Ovary (tissue), 10 donors: ENCODE measurements at places on chromosomes 5 and 9.

- no peak for DNase-seq
- H3K36me3 ChIP-seq, result no peaks in the 10 kb centered on the region
- H3K4me1 ChIP-seq, result peaks cover 2% of the 10 kb centered on the region
- H3K27me3 ChIP-seq, result no peaks in the 10 kb centered on the region
- no peak overlapping the region for H3K27ac ChIP-seq
These were observed 47.7 kb upstream of the ITGA1 start for GRCh38 chr5:52740007-52740406.

DNA sequence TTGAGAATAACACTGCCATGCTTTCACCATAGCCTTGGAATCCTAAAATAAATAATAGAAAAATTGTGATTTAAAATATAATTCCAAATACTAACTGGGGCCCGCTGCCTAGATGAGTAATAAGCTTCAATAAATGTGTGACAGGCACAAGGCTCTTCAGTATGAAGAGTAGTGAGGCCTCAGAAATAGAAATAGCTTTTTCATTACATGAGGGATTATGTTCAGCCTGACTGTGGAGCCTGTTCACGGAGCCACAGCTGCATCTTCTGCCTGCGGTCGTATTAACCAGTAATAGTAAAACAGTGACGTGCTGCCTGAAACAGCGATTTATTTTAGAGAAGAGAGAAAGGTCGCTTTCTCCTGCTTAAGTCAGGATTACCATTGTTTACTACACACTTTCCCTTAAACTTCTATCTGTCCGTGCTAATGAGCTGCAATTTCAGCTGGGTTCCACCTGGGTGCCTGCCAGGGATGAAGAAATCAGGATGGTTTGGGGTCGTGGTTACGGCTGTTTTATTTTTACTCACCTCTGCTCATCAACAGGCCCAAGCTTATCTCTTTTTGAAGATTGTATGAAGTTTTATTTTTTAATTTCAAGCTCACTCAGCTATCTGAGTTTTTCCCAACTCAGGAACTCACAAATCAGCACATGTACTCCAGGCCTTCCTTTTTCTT is 284.9 kb upstream of the WWC1 start:
- no peaks in the 10 kb centered on the region for H3K36me3 ChIP-seq
- no peaks in the 10 kb centered on the region for H3K27me3 ChIP-seq
- no peak overlapping the region for H3K4me3 ChIP-seq

- H3K27me3 ChIP-seq, result no peaks in the 10 kb centered on the region
- no peaks in the 10 kb centered on the region for H3K4me1 ChIP-seq
- H3K27ac ChIP-seq, result peak overlapping the region; percentile 41
- no peaks in the 10 kb centered on the region for H3K36me3 ChIP-seq
- H3K4me3 ChIP-seq, result peak overlapping the region; percentile 23
These were observed 9.3 kb downstream of the OBP2B start for GRCh38 chr9:133199648-133200321.

GRCh38 chr9:35114113-35114839 is 1.4 kb downstream of the ATOSB start:
- DNase-seq, result peak; percentile 70
- H3K4me3 ChIP-seq, result peak overlapping the region; percentile 1
- H3K27me3 ChIP-seq, result no peaks in the 10 kb centered on the region
- peak overlapping the region; percentile 73 for H3K27ac ChIP-seq
- H3K36me3 ChIP-seq, result no peaks in the 10 kb centered on the region

DNA sequence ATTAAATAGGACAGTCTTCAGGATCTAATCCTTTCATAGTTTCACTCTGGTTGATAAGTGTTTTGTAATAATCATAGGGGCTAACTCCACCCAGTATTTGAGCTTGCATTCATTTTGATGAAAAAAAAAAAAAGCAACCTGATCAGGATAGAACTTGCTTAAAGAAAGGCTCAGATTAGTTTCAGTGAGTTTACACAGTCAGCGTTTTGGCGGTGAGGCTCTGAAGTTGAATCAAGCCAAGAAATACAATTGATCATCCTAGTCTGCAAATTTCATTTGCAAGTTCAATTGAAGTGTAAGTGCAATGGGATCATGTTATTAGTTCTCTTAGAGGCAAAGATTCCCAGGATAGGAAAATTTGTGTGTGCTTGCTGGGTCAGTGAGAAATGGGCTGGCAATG is 159.7 kb upstream of the ELL2 start:
- H3K27ac ChIP-seq, result no peak overlapping the region
- H3K4me3 ChIP-seq, result no peak overlapping the region
- no peaks in the 10 kb centered on the region for H3K36me3 ChIP-seq

GRCh38 chr5:143170977-143171376 is 232.5 kb downstream of the NR3C1 start:
- no peak overlapping the region for H3K27ac ChIP-seq
- no peak overlapping the region for H3K4me3 ChIP-seq
- no peak for DNase-seq
- no peaks in the 10 kb centered on the region for H3K36me3 ChIP-seq

- H3K36me3 ChIP-seq, result no peaks in the 10 kb centered on the region
- no peak for DNase-seq
- no peak overlapping the region for H3K27ac ChIP-seq
- H3K4me3 ChIP-seq, result no peak overlapping the region
- H3K27me3 ChIP-seq, result no peaks in the 10 kb centered on the region
- H3K4me1 ChIP-seq, result no peaks in the 10 kb centered on the region
These were observed 270.5 kb downstream of the SMARCA2 start for GRCh38 chr9:2285416-2286332.

DNA sequence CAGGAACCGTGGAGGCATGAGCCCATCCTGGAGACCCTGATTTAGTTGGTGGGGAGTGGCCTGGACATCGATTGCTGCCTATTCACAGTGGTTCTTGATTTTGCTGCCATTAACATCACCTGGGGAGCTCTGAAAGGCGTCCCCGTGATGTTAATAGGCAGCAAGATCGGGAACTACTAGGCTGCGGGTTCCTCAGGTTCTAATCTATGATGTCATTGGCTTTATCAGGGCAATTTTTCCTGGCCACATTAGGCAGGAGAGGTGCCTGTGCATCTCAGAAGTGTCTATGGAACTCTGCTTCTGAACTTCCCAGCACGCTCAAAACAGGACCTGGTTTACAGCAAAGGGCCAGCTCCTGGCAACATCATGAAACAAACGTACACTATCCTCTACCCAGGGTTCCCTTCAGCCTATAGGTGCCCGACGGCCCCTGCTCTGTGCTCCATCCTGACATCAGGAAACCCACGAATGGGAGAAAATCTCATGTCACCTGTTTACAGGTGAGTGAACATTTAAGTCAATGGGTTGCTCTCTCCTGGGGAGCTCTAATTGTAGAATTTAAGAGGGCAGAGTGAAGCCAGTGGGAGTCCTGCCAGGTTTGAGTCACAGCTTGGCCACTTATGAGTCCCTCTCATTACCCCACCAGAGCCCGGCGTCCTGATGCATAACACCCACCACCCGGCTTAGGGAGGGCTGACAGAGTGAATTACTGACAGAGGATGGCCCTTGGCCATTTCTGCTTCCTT is 49.4 kb downstream of the ROPN1L start:
- H3K4me3 ChIP-seq, result no peak overlapping the region
- H3K36me3 ChIP-seq, result no peaks in the 10 kb centered on the region
- H3K27ac ChIP-seq, result no peak overlapping the region
- no peaks in the 10 kb centered on the region for H3K4me1 ChIP-seq

- DNase-seq, result no peak
- H3K4me3 ChIP-seq, result peak overlapping the region; percentile 72
- no peak overlapping the region for H3K27ac ChIP-seq
- peaks cover 6% of the 10 kb centered on the region for H3K4me1 ChIP-seq
These were observed 2.1 kb downstream of the ANKRD33B start for GRCh38 chr5:10565785-10566542.

DNA sequence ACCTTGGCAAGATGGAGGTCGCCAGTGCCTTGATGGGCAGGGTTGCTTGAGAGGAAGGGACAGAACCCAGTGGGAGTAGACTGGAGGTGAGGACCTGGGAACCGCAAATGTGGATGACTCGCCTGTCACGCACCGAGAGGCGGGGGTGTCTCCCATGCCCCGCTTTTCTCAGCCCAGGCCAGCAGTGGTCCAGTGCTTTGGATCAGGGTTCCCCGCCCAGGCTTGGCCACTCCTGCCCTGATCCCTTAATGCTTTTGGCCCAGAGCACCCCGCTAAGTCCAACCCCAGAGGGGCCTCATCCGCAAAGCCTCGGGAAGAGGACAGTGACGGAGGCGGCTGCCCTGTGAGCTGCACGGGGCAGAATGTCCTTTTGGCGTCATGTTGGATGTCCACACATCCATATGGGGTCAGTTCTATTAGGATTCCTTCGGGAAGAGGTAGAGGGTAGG is 2.4 kb downstream of the MRPS2 start:
- H3K4me1 ChIP-seq, result peaks cover 15% of the 10 kb centered on the region
- H3K4me3 ChIP-seq, result no peak overlapping the region
- no peak for DNase-seq
- H3K36me3 ChIP-seq, result peaks cover 3% of the 10 kb centered on the region
- H3K27me3 ChIP-seq, result no peaks in the 10 kb centered on the region

- DNase-seq, result no peak
- H3K27me3 ChIP-seq, result no peaks in the 10 kb centered on the region
- H3K4me3 ChIP-seq, result peak overlapping the region; percentile 43
- H3K27ac ChIP-seq, result no peak overlapping the region
These were observed 124.9 kb downstream of the TMEM161B start for GRCh38 chr5:88143693-88144218.

DNA sequence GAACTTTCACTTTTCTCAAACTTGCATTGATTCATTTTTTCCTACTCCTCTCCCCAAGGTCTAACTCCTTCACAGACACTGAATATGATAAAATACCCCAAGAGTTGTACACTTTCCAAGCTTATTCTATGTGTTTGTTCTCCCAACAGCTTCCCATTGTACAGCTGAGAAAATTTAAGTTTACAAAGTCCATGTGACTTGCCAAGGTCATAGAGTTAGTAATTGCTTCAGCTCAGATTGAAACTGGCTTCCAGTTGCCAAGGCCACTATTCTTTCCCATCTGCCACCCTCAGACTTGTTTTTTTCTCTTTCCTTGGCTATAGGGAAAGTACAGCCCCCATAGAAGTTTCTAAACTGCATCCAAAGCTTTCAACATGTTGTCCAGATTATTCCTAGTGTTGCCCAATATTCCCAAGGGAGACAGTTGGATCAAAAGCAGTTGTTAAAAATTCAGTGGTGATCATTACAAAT is 34.8 kb downstream of the TNFSF8 start:
- no peaks in the 10 kb centered on the region for H3K27me3 ChIP-seq
- H3K27ac ChIP-seq, result no peak overlapping the region
- H3K36me3 ChIP-seq, result no peaks in the 10 kb centered on the region
- no peak for DNase-seq
- no peak overlapping the region for H3K4me3 ChIP-seq

DNA sequence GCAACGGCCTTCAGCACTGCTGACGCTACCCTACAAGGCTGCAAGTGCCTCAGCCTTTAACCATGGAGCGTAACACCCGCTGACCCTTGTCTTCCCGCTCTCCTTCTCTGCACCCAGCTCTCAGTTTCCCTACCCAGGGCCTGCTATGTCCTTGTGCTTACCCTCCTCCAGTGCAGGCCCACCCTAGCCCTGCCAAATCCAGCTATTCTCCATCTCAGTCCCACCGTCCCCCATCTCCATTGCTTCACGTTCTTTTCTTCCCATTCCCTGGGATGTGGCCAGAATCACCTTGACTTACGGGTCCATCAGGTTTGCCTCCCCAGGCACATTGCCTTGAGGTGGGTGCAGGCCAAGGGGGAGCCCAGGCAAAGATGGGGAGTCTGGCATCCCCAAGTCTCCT is 91.2 kb downstream of the PAX5 start:
- H3K4me1 ChIP-seq, result no peaks in the 10 kb centered on the region
- no peak for DNase-seq
- no peak overlapping the region for H3K4me3 ChIP-seq
- H3K36me3 ChIP-seq, result no peaks in the 10 kb centered on the region
- no peak overlapping the region for H3K27ac ChIP-seq
- H3K27me3 ChIP-seq, result no peaks in the 10 kb centered on the region

DNA sequence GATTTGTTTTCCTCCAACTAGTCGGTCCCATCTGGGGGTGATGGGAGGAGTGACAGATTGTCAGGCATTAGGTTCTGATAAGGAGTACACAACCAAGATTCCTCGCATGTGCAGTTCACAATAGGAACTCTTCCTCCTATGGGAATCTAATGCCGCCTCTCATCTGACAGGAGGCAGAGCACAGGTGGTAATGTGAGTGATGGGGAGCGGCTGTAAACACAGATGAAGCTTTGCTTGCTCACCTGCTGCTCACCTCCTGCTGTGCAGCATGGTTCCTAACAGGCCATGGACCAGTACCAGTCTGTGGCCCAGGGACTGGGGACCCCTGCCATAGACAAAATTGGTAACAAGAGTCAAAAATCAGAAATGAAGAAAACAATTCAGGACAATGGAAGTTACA is 173.3 kb upstream of the HMHB1 start:
- no peaks in the 10 kb centered on the region for H3K4me1 ChIP-seq
- H3K36me3 ChIP-seq, result no peaks in the 10 kb centered on the region
- no peaks in the 10 kb centered on the region for H3K27me3 ChIP-seq
- no peak overlapping the region for H3K4me3 ChIP-seq

- H3K36me3 ChIP-seq, result no peaks in the 10 kb centered on the region
- no peak overlapping the region for H3K4me3 ChIP-seq
- peaks cover 9% of the 10 kb centered on the region for H3K4me1 ChIP-seq
- no peaks in the 10 kb centered on the region for H3K27me3 ChIP-seq
These were observed 6.8 kb upstream of the ANGPTL2 start for GRCh38 chr9:127129073-127129717.

DNA sequence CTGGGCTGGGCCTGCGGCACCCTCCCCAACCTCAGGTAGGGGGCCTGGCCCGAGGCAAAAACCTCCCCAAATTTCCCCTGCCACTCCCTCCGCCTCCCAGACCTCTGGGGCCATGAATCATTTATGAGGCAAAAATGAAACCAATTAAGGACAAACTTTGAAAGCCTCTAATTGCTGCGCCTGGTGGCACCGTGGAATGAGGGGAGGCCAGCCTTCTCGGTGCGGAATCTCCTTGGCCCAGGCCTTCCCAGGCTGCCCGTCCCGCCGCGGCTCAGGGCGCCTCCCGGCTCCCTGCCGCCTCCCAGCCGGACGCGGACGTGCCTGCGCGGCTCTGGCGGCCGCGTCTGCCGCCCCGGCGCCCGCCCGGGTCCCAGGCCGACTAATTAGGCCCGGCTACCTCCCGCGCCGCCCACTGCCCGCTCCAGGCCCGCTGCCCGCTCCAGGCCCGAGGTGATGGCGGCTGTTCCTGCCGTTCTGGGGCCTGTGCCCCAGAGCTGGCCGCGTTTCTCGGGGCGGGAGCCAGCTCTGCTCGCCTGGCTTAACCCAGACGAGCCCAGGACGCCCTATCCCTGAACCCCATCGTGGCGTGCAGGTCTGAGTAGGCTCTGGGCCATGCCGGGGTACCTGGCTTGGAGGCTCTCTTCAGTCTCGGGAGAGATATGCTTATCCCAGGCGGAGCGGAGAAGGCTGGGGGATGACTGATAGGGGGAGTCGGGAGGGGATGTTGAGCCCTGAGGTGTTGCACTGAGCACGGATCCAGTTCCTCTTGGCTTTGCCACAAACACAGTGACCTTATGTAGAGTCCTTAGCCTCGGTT is 20.1 kb downstream of the CXXC5 start:
- no peaks in the 10 kb centered on the region for H3K27me3 ChIP-seq
- peaks cover 18% of the 10 kb centered on the region for H3K4me1 ChIP-seq
- H3K36me3 ChIP-seq, result no peaks in the 10 kb centered on the region
- DNase-seq, result no peak
- H3K27ac ChIP-seq, result peak overlapping the region; percentile 66
- H3K4me3 ChIP-seq, result peak overlapping the region; percentile 44

- no peak overlapping the region for H3K4me3 ChIP-seq
- DNase-seq, result no peak
- peaks cover 20% of the 10 kb centered on the region for H3K4me1 ChIP-seq
- H3K27ac ChIP-seq, result no peak overlapping the region
- H3K27me3 ChIP-seq, result no peaks in the 10 kb centered on the region
These were observed 100.8 kb downstream of the ZNF618 start for GRCh38 chr9:113976915-113977314.

- no peaks in the 10 kb centered on the region for H3K27me3 ChIP-seq
- no peaks in the 10 kb centered on the region for H3K4me1 ChIP-seq
- no peak overlapping the region for H3K27ac ChIP-seq
- no peak for DNase-seq
- no peak overlapping the region for H3K4me3 ChIP-seq
These were observed 260.0 kb downstream of the TRPM3 start for GRCh38 chr9:70861376-70861775.
